ENCODE measurements at places on chromosomes 2 and 18.
A peak's percentile ranks its signal among the peaks of the same experiment; 100 is the strongest.

DNA sequence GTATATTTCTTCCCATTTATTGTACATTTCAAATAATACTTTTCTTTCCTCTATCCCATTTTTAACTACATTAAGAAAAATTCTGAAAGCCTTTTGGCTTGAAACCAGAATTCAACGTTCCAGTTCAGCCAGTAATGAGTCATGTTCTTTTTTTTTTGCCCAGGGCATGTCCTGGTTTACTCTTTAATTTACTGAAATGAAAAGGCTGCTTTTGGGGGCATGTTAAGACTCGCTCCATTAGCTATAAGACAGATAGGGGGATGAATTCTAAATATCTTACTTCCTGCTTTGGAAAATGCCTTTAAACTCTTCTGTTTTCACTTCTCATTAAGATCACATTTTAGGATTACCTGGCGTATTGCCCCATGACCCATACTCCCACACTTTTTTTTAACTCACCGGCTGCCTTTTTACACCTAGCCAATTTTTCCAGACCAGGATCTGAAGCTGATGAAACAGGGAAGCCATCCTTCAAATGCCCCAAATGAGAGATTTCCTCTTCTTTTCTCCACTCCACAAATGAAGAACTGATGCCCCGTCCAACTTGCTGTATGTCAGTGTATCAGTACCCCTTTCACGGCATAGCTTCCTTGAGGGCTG is 585 bp downstream of the ABCA12 start:
- no peak for DNase-seq

GRCh38 chr18:55309249-55309648 is 278.7 kb downstream of the TCF4 start:
- DNase-seq: no peak

DNA sequence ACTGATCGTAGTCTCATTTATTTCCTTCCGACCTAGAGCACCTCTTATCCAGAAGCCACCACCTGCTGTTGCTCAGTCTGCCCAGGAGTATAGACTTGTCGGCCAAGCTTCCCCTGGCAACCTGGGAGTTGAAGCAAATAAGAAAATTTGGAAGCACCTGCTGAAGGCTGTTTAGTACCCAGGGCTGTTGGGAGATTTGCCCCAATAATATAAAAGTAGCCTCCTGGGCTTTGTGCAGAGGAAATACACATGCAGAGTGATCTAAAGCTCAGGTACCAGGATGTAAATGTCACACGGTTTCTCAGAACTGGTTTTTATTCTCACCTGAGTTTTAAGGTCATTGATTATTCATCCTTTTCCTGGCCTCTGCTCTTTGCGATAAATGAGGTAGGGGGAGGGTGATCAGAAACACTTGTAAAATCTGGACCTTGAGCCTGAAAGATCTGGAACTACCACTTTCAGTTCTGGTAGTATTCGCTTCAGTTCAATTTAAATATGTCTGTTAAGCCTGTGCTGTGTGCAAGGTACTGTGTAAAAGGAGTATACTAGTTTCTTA is 789 bp upstream of the COX7A2L start:
- no peak for DNase-seq

- DNase-seq: no peak
These were observed 295.1 kb upstream of the KYNU start for GRCh38 chr2:142582317-142582716.

DNA sequence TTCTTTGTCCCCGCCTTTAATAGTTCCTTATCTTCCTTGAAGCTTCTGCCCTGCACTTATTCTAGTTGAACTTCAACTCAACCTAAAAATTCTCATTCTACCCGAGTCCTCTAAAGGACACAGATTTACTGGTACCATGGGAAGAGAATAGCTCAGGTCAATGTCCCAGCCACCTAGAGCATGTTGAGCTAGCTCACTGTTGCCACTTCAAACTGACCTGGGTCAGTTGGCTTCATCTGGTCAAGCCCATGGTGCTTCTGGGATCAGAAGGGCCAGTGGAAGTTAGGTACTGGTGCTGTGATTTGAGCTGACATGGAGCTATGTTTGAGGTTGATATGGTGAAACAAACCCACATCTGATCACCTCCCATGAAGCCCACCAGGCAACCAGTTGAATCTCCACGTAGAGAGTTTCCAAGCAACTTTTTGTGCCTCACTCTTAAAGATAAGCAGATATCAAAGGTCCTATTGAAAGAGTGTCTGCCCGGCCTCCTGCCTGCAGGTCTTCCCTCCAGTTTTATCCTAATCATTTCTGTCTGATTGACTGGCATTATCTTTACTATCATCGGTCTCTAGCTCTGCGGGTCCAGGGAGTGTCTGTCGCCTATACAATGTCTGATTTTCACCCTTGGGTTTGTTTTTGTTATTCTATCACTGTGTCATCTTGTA is 17.2 kb downstream of the GREB1 start:
- DNase-seq: no peak

DNA sequence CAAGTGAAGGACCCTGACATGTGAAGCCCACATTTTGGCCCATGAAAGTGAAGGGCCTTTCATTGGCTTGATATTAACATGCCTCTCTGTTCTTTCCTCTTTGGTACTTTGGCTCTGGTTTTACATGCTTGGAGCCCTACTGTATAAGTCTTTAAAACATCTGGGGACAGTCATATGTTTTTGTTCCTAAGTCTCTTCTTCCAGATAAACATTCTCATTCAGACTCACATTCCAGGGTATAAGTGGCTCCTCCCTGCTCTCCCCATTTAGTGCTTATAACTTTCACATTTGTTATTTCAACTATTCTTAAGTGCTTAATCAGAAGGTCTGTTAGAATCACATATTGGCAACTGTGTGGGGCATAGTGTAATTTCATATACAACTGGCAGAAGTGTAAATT is 1932.2 kb upstream of the CELF4 start:
- DNase-seq: no peak

- DNase-seq: no peak
These were observed 62.5 kb downstream of the REEP1 start for GRCh38 chr2:86274918-86275275.

- no peak for DNase-seq
These were observed 2.4 kb downstream of the SPRED2 start for GRCh38 chr2:65429786-65430602.

GRCh38 chr18:63161761-63162195 is 157.8 kb downstream of the BCL2 start:
- DNase-seq: no peak

- DNase-seq: peak; percentile 63
These were observed 26.0 kb upstream of the IL37 start for GRCh38 chr2:112884869-112885505.

GRCh38 chr18:36527051-36527450 is 229.5 kb downstream of the FHOD3 start:
- no peak for DNase-seq

Data from iPS DF 6.9 (cell line).